Fibroblast of the aortic adventitia (primary cell): ENCODE measurements at places on chromosomes 12 and 14.

DNA sequence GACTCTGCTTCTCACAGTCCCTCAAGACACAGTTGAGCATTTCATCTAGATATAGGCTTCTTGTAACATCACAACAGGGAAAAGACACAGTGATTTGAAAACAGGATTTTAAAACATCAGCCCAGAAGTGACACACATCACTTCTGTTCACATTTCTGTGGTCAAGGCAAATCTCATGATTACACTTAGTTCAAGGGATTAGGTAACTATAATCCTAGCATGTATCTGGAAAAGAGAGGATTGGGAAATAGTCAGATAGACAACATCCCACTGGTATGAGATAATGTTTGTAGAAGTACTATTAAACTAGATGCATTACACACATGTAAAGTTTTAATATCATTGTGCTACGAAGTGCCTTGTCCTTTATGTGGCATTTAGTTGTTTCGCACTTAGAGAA lies 252.6 kb upstream of the PRKD1 start:
- DNase-seq, result peak; percentile 75

DNA sequence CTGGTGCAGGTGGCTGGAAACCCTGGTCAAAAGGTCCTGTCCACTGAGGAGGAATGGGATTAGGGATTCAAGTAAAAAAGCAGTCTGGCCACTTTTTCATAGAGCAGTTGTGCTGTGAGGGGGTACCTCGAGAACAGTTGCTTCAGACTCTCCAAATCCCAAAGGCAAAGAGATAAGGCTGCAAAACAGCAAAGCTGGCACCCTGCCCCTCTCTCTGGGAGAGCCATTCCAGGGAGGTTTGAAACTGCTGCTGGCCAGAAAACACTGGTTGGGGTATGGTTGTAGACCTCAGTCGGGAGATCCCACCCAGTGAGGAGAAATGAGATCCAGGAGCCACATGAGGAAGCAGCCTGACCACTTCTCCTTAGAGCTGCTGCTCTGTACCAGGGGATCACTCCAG lies 137.3 kb downstream of the CEP83 start:
- DNase-seq, result peak; percentile 59

DNA sequence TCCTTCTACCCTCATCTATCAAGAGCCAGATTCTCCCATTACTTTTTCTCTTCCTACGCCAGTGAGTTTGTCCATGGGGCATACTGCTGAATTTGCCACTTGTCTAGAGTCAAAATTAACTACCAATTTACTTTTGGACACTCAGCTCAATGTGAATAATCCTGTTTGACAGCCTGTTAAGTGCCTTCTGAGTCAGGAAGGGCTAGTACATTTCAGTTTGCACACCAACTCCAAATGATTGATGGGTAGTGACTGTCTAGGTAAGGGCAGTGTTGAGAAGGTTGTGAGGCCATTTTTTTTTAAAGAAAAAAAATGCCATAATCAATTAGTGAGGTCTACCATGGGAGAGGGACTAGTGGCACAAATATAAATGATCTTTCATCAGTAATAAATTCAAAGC lies 21.8 kb upstream of the TRIM9 start:
- no peak for DNase-seq

GRCh38 chr12:129717438-129717837 lies 186.4 kb downstream of the TMEM132D start:
- no peak for DNase-seq

DNA sequence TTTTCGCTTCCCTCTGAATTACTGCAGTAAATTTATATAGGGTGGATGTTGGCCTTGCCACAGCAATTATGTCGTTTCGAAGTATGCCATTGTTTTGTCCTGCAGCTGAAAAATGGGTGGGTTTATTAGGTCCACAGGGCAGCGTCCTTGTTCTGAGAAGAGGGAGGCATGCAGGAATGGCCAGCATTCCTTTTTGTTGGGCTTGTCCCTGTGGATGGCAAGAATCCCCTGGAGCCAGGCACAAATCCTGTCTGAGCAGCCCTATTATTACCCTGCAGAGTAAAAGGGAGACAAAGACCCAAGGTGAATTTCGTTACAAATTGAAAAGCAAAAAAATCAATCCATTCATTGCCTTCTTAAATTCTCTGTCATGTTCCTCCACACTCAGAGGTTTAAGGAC lies 88.1 kb downstream of the CHST11 start:
- no peak for DNase-seq

DNA sequence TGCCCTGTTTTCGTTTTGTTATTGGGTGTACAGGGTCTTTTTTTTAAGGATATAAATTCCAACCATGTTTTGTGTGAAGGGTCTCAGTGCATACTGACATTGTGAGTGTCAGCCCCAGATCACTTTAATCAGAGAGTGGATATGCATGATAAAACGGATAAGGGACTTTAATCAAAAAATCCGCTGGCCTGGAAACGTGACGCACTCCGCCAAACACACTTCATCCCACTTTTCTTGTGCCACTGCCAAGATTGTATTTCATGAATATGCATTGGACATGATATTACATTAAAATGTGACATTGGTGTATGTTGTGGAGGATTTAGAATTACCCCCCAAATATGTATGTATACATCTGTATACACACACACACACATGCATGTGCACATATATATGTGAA lies 273.1 kb downstream of the VRK1 start:
- DNase-seq, result no peak

GRCh38 chr12:19484738-19485137 lies 45.4 kb downstream of the AEBP2 start:
- no peak for DNase-seq

DNA sequence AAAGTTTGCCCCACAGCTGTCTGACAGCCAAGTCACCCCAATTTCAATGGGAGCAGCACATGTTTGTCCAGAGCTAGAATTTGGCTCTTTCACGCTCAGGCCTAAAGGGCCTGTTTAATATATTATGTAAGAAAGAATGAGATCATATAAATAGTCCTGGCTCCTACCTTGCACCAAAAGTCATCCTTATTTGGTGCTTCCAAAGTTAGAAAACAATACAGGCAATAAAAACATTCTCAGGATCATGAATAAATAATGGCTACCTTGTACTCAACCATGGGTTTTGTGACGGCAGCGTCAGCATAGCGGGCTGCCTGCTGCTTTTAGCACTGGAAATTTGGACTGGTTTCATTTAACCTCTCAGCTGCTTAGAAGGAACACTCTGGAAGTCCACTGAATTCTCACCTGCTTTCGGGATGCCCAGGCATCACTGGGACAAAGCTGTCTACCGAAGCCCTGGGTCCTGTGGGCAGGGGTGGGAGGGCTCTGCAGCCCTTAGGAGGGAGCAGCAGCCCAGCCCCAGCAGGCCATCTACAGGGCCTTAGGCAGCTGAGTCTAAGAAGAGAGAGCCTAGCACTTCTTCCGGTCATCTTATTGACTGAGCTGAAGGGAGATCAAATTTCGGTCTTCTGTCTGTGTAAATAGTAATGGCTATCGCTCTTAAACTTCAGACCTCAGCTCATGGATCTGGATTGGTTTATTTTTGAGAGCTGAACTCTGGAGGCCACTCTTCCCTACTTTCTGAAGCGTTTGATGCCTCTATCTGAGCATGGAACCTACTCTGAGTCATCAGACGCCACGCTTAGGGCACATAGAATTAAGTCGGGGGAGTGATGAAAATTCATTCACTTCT lies 106.5 kb downstream of the SAMD4A start:
- peak; percentile 49 for DNase-seq

DNA sequence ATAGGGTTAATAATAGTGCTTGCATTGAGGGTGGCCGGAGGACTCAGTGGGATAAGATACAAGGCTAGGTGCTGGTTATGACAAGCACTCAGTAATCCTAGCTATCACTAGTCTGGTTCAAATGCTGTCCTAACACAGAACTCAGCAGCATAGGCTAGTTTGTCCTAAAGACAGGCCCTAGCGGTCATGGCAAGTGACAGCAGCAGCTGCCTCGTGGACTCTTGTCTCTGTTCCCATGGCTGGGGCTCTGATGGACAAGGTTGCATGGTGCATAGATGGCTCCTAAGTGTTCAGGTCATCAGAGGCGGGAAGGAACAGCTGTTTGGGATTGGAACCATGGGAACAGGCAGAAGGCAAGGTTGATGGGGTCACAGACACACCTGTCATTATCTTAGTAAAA lies 42.4 kb upstream of the IGF1 start:
- DNase-seq, result no peak
